ENCODE measurements at places on chromosomes 1 and 21. TPM values are rescaled to one million over a fixed set of nuclear protein-coding genes. Genes with fewer than 3 reads are reported as not detected.

SPRR2E gene
- polyA plus RNA-seq = not detected

TRIM46 gene
- 0.92 TPM for polyA plus RNA-seq

GIPC2 gene
- polyA plus RNA-seq = 0.39 TPM

DNA sequence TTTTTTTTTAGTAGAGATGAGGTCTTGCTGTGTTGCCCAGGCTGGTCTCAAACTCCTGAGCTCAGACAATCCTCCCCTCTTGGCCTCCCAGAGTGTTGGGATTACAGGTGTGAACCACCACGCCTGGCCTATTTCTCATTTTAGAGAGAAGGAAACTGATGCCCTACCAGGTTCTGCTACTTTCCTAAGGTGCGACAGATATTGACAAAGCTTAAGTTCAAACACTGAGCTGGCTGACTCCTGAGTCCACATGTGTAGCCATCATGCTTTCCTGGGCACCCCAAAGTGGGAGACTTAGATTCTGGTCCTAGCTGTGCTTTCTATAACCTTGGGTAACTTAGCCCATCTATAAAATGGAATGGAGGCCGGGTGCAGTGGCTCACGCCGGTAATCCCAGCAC is 5.1 kb upstream of the TMEM222 start:
- no peak for DNase-seq
- H3K36me3 ChIP-seq = no peaks in the 10 kb centered on the region
- peaks cover 8% of the 10 kb centered on the region for H3K4me1 ChIP-seq
- H3K27ac ChIP-seq = no peak overlapping the region
- H3K27me3 ChIP-seq = no peaks in the 10 kb centered on the region
